ENCODE measurements at places on chromosomes 4 and X.
A peak's percentile ranks its signal among the peaks of the same experiment; 100 is the strongest.

DNA sequence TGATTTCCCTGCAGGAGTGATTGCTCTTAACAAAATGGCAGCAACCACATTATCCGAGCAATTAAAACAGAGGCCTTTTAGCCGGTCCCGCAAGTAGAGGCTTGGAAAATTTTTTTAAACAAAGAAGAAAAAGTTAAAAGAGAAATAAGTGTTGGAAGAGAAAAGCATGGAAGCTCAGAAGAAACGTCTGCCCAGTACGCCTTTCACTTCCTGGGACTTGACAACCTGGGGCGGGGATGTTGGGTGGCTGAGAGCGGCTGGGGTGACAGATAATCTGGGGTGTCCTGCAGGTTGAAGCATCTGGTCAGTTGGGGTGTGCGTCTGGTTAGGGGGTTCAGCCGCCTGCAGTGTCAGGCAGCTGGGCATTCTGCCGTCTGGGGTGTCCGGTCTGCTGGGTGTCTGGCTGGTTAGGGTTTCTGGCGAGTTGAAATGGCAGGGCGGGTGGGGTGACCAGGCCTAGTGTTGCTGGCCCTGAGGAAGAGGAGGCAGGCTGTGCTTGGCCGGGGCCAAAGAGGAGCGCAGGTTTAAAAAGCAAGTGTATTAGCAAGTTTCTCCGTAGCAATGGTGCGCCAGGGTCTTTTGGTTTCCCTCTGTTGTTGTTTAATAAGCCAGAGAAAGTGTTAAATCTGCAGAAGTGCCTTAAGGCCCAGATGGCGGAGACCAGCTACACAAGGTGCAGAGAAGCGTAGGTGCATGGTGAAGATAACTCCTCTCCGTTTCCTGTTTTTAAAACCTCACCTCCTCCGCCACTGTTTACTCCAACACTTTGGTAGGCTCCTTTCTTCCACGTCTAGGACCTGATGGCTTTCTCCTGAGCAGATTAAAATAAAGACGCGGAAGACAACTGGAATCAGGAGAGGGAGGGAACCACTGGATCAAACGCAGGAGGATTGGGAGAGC lies 5.6 kb downstream of the HAND2 start:
- DNase-seq: no peak

GRCh38 chrX:70508296-70508911 lies 63.8 kb downstream of the DLG3 start:
- DNase-seq: peak; percentile 37

- DNase-seq: no peak
Measured at GRCh38 chr4:87807402-87807801, 8.0 kb downstream of the IBSP start.

DNA sequence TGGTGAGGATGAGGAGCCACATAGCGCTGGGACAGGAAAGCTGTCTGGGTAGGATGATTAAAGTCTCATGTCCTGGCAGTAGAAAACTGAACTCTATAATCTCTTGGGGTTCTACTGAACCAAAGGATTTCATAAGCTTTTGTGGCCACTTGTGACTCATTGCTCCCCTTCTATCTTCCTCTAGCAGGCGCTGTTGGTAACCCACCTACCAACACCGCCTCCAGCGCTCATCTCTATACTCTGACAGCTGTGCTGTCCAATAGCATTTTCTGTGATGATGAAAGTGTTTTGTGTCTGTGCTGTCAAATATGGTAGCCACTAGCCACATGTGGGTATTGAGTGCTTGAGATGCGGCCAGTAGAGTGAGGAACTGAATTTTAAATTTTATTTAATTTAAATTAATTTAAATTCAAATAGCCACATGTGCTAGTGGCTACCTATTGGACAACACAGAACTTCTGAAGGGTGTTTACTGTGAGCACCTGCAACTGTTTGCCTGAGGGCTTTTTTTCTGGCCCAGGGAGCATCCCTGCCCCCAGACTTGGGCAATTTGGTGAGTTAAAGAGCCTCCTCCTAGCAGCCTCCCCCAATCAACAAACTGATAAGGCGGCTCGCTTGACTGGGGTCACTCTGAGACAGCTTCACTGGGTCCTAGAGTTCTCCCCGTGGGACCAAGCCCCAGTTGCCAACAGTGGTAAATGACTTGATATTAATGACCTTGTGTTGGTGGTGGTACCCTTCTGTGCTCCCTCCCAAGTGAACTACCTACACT lies 169.2 kb upstream of the ATP6AP2 start:
- DNase-seq: no peak

DNA sequence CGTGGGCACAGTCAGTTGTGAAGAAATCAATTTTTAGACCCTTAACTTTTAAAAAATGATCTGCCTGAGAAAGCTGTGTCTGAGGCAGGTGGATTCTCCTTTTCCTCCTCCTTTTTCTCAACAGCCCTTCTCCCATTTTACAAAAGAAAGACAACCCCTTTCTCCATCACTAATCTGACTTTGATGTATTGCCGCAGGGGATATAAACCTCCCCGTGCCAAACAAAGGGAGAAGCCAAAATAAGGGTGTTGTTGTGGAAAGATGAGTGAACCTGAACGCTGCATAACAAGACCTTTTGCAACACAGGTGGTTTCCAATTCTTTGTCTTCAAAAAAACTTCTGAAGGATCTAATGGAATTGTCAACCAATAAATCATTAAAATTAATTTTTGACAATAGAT lies 8.4 kb upstream of the FHL1 start:
- no peak for DNase-seq

GRCh38 chr4:159577241-159577640 lies 474.4 kb downstream of the RAPGEF2 start:
- no peak for DNase-seq

DNA sequence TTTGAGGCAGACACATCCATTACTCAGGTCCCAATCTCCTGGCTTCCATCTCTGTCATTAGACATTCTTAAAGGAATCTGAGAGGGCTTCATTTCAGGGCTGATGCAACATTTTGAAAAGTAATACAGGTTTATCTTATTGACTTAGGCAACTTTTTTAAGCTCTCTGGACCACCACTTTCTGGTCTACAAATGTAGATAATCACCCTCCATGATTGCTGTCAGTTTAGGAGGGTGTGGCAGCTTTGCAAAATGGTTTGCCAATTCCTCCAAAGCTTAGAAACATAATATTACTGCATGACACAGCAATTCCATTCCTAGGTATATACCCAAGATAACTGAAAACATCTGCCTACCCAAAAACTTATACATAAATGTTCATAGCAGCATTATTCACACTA lies 77.6 kb downstream of the ARHGAP6 start:
- DNase-seq: no peak

- DNase-seq: no peak
Measured at GRCh38 chrX:118259213-118259612, 86.7 kb upstream of the WDR44 start.

- peak; percentile 57 for DNase-seq
Measured at GRCh38 chrX:132592880-132593279, 104.0 kb upstream of the MBNL3 start.

GRCh38 chr4:38082021-38082420 lies 121.8 kb downstream of the PTTG2 start:
- no peak for DNase-seq

DNA sequence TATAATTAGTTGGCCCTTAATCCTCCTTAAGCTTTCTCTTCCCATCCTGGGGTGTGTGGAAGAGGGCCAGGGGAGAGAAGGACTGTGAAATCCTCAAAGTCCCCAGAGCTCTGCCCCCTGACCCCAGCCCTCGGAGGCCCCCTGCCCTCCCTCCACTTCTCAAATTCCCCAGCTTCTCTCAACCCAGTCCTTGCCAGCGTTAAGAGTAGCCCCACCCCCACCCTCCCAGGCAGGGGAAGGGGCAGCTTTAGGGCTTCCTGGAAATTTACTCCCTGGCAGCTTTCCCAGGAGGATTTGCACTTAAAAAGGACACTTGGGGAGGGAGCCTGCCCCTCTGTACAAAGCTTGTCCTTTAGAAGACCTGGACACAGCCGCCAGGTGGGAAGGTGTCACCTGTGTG lies 11.8 kb upstream of the CD40LG start:
- no peak for DNase-seq

DNA sequence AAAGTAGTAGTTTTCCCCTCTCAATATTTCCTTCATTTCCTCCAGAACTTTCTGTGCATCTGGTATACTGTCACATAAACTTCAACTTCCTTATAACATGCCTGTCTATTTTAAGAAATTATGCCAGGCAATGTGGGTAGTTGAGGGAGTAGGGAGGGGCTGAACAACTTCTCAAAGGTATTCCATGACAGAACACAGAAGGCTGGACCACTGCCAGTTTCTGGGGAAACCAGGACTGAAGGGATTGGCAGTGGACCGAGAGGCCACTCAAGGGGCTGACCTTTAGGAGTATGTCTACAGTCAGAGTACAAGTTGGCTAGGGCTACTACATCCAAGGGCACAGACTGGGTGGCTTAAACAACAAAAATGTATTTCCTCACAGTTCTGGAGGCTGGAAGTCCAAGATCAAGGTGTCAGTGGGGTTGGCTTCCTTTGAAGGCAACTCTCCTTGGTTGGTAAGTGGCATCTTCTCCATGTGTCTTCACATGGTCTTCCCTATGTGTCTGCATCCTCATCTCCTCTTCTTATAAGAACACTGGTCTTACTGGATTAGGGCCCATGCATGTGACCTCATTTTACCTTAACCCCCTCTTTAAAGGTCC lies 6.9 kb downstream of the SH3RF1 start:
- no peak for DNase-seq

DNA sequence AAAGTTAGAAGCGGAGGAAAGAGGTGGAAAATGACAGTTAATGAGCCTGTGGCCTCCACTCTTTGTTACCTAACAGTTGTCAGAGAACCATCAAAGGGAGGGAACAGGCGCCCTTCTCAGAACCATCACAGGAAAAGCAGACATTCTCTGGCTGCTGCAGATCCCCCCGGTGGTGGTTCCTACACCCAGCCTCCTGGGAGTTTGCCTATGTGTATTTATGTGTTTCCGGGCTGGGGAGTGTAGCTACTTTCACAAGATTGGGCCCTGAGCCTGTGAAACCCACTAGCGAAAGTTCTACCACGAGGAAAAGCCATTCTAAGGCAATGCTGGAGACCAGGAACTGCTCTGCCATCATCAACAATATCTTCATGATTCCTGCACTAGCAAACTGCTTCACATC lies 52.7 kb upstream of the BCOR start:
- peak; percentile 44 for DNase-seq

DNA sequence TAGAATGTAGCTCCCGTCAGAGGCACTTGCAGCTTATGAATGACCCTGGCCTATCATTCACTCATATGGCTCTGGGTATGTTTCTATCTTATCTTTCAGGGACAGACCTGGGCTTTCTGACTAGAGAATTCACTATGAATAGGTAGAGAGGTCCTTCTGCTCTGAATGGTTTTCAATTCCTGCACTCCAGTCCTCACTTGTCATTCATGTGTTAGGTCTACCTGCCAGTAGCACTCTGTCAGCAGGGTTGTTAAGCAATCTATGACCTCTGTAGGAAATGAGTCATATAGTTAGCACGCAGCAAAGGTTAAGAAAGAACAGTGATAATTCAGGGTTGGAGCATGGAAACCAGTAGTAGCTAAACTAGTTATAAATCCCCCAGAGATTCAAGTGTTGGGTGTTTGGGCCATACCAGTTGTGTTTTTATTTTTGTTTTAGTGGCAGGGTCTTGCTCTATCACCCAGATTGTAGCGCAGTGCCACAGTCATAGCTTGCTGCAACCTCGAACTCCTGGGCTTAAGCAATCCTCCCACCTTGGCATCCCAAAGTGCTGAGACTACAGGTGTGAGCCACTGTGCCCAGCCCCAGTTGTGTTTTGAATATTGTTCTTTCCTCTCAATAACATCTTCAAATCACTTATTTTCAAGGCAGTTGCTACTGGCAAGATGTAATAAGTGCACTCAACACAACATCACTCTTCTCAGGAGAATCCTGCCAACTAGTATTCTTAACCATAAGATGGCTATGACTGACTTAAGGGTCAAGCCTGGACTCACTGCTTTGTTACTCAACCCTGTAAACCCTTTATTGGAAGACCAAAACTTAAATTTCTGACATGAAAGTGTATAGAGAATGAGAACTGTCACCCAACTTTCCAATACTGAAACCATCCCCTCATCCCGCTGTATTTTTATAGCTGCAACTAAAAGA lies 25.1 kb downstream of the ARL13A start:
- no peak for DNase-seq

DNA sequence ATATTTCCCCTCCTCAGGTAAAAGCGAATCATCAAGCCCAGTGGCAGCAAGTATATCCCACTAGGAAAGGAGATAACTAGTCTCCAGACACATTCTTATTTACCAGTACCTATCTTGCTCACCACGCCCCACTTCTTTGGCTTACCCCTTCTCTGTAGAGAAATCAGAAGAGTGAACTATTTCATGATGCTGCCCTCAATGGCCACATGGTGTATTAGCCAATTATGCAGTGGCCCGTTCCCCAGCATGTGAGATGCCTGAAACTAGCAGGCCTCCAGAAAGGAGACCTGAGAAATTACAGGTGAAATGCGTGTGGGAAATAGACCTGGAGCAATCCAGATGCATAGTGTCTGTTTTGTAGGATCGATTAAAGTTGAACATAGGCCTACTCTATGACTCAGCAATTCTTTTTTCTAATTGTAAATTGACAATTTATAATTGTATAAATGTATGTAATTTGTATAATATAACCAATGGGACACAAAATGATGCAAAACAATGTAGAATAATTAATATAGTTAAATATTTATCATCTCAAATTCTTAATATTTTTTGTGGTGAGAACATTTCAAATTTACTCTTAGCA lies 87.3 kb downstream of the CXCL13 start:
- no peak for DNase-seq

DNA sequence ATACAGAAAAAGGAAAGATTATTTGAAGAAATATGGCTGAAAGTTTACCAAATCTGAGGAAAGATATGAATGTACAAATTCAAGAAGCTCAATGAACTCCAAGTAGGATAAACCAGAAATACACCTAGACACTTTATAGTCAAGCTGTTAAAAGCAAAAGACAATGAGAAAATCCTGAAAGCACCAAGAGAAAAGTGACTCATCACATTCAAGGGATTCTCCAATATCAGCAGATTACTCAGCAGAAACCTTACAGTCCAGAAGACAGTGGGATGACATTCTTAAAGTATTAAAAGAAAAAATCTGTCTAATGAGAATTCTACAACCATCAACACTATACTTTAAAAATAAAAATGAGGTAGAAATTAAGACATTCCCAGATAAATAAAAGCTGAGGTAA lies 223.8 kb upstream of the ZCCHC13 start:
- no peak for DNase-seq

DNA sequence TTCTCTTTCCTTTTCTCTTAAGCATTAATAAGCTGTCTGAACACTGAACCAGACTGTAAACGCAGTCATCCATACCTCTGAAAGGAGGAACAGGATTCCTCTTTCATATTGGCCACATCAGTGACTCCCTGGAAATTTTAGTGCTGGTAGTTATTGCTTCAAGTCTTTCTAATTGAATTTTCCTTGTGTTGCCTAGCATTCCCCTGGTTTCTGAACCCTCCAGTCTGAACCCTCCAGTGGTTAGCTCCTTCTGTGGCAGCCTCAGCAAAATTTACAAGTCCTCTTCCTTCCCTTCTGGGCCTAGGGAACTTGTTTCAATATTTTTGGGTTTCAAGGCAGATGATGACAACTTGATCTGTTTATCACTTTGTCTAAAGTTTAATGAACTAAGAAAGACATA lies 7.9 kb downstream of the SPARCL1 start:
- no peak for DNase-seq
